ENCODE measurements at places on chromosomes 2 and 18. TPM values are rescaled to one million over a fixed set of nuclear protein-coding genes. Genes with fewer than 3 reads are reported as not detected.

SPC25 gene
- total RNA-seq = 0.35 TPM

- peak; percentile 62 for DNase-seq
Observed at GRCh38 chr18:49967171-49967570, 153.8 kb upstream of the ACAA2 start.

DNA sequence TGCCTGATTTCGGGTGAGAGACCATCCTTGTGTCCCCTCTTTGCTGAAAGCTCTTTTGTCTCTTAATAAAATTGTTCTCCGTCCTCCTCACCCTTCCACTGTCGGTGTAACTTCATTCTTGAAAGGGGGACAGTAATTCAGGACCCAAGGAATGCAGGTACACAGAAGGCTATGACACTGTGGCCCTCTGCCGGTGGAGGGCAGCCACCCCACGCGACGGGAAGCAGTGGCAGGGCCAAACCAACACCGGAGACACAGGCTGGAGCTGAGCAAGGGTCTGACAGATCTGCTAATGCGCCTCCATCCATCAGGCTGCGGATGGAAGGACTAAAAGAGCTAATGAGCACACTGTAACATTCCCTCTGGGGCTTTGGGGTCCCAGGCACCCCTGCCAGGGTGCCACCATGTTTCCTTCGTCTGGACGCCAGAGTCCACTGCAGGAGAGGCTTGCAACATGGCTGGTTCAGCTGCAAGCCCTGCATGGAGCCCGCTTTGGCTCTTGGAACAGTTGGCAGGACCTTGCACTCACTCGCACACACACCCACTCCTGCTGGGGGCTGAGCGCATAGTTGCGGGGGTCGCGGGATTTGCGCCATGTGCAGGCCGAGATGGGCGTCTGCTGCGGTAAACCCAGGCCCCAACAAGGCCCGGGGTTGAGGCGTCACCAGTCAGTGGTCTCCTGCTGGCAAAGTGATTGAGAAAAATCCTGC, 544.1 kb upstream of the CDH7 start:
- DNase-seq = no peak

DNA sequence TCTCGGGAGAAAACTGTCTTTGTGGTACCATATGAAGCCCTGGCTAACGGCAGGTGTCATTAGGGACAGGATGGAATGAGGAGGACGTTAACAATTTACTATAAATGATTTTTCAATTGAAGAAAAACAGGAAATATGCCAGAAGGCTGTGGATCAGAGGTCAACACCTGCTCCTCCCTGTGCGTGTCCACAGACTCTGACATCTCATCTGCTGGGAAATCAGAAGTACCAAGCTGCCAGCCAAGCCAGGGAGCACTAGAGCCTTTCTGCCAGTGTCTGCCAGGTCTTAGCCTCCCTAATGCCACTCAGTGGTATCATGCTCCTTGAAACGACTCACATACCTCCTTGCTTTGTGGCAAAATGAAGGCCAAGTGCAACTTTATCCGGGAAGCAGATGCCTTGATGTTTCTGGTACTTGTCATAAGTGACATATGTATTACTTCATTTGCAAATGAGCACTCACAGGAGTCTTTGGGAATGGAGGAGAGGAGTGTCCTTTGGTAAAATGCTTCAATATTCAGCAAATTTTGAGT, 541.1 kb downstream of the SATB2 start:
- no peak for DNase-seq

GRCh38 chr18:3924455-3924854, 474.5 kb downstream of the TGIF1 start:
- no peak for DNase-seq
